Stimulated activated CD8-positive, alpha-beta memory T cell treated with anti-CD3 and anti-CD28 coated beads, Interleukin-15, amount 100 ng/mL, for 48 hours (primary cell): ENCODE measurements at places on chromosomes 1 and 21.

GRCh38 chr1:158458263-158458662, 3.4 kb upstream of the OR10K1 start:
- DNase-seq: no peak

DNA sequence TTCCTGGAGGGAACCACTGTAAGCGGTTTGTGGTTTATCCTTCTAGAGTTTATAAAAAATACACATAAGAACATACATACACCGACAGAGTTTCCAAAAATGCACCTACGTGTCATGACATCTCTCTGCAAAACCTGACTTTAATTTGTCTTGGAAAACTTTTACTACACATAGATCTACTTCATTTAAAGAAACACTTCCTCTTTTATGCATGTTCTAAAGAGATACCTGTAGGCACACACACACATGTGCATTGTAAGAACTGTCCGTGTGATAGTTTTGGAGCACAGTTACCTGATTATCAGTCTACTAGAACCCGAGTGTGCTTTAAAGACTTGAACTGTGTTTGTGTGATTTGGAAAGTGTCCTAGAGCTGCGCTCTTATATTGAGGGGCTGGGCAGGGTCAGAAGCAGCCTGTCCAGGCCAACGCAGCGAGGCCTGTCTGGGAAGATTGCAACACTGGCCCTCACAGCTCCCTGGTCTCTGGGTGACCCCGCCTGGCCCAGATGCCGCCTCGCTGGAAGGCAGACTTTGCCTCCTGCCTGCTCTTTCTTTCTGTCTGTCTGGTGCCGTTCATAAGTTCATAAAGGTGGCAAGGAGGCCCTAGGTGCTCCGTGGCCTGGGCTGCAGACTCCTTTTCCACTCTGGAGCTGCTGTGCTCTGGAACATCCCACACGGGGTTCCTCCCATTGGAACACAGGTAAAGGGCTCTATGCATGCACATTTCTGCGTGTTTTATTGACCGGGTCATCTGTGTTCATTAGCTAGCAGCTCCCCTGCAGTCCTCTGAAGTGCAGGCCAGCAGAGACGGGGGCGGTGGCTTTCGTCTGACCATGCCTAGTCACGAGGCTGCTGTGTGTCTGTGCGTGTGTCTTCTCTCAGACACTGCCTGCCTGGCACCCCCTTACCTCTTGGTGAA, 46.3 kb downstream of the AGPAT3 start:
- DNase-seq: no peak

DNA sequence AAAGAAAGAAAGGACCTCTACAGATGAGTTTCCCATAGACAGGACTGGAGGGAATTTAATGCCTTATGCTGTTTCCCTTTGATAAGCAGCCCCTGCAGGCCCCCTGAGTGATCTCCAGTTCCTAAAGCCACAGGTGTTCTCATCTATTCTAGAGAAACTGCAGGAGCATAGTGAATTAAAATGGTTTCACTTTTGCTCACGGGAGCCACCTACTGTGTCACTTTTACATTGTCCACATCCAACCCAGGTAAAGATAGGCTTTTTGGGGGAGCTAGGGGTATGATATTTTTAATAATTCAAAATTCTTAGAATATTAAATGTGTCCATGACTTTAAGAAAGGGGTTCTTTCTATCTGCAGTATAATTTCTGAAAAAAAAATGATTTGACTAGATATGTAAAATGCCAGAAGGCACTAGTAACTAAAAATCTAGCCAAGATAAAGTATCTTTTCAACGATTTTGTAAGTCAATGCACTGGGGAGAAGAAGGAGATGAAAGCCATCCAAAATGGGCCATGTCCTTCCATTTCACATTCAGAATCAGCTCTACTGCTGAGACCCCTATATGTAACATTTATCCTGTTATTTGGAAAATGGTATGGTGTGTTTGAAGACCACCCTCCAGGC, 267.3 kb upstream of the DUSP10 start:
- DNase-seq: no peak

DNA sequence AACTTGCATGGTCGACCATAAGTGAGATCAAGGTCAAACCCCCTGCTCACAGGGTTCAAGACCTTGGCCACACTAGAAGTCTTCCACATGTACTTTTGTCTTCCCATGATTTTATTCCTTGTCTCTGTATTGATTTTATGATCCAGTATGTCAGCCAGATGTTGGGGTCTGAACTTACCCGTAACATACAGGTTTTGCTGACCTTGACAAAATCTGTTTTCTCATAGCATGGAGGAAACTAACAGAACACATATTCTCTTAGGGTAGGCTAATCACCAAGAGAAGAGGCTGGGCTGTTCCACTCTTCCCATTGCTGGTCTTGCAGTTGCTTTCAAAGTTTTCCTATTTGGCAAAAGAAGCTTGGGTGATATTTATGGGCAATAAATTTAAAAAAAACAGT, 284.0 kb downstream of the DNM3 start:
- DNase-seq: no peak

DNA sequence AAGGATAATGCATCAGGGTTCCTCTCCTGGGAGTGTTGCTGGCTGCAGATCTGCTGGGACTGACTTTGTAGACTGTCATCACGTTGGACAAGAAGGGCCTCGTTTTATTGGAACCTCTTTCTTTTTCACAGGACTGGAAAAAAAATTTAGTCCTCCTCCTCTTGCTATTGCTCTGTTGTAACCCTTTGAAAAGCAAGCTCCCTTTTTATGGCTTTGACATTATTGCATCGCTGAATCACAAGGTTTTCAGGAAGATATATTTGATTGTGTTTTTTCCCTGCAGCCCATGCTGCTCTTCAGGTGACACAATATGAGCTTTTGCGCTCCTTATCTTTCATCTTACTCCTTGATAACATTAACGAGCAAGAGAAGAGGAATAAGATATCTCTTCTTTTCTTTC, 290.9 kb downstream of the CAMTA1 start:
- no peak for DNase-seq

DNA sequence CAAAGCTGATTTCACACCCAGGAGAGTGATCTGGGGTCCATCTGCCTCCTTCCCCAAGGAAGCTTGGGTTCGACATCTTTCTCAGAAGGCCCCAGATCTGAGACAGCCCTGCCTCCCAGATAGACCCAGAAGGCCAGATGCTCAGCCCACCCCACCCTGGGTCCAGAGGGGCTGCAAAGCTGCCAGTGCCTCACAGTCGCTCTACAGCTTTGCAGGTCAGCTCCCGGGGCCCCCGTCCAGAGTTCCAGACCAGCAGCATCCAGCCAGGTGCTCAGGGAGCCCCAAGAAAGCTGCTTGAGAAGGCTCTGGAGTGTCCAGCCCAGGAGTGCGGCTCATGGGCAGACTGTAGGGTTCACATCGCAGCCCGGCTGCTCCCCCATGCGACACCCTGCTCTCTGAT, 142.8 kb upstream of the ARHGEF16 start:
- no peak for DNase-seq

DNA sequence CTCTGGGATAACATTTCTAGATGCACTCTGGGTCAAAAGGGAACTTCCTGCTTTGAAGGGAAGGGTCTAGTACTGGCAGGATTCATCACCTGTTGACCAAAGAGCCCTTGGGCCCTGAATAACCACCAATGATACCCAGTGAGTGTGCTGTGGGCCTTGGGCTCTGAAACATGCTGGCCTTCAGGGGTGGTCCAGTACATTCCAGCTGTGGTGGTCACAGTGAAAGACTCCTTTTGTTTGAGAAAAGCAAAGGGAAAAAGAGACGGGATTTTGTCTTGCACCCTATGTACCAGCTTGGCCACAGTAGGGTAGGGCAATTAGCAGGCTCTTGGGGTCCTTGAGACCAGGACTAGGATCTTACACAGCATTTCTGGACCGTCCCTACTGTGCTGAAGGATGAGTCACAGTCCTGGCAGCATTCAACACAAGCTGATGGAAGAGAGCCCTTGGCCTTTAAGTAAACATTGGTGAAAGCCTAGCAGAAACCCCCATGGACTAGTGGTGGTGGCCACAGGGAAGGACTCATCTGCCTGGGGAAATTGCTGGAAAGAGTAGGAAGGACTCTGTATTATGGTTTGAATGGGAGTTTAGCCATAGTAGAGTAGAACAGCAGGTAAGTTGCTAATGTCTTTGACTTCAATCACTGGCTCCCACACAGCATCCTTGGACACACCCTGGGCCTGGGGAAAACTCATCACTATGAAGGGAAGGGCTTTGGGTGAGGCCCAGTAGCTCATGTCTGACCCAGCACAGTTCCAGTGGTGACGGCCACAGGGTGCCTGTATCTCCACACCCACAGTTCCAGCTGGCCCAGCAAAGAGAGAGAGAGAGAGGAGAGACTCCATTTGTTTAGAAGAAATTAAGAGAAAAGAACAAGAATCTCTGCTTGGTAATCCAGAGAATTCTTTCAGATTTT, 87.5 kb downstream of the COL24A1 start:
- no peak for DNase-seq
